Stimulated activated CD4-positive, alpha-beta T cell treated with anti-CD3 and anti-CD28 coated beads, Interleukin-1b, Interleukin-23, amount 100 ng/mL, for 24 hours (primary cell): ENCODE measurements at places on chromosomes 7 and 10.

DNA sequence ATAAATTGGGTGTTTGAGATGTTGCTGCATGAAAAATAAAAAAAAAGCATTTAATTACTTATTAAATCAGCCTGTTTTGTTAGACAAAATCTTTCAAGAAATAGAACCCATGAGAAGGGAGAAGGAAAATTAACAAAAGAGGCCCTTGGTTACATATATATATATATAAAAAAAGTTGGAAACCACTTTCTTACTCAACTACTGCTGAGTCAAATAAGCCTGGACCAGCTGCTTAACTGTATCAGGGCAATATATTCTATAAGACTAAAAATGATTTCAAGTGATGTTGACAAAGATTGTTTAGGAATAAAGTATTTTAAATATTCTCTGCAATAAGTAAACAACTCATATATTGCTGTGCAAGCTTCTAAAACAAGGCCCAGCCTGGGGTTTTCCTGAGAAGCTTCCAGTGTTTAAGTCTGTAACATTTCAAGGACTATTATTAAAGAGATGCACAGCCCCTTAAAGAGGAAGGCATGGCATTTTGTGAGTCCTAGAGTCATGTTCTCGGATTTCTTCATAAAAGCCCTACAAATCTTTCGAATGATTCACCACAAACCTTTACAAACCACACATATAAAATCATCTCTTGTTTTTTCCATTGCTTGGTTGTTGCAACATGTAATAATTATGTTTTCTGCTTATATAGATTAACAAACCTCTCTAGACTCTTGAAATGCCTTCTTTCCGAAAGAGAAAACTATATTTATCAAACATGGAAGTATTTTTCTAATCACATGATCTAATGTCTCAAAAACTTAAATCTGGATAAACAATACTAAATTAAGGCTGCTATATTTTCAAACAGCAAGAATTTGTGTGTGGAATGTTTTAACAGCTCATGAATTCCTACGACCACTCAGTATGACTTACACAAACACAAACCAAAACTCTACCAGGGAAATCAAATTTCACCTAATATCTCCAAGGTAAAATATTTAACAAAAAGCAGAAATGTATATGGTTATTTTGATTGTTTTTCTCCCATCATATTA, 14.3 kb downstream of the JAZF1 start:
- DNase-seq: no peak

GRCh38 chr7:156480671-156481070, 159.9 kb upstream of the RNF32 start:
- DNase-seq: no peak

- no peak for DNase-seq
These were observed 250.4 kb downstream of the WDR11 start for GRCh38 chr10:121101561-121101960.

GRCh38 chr10:69961881-69962745, 90.5 kb upstream of the MACROH2A2 start:
- no peak for DNase-seq

DNA sequence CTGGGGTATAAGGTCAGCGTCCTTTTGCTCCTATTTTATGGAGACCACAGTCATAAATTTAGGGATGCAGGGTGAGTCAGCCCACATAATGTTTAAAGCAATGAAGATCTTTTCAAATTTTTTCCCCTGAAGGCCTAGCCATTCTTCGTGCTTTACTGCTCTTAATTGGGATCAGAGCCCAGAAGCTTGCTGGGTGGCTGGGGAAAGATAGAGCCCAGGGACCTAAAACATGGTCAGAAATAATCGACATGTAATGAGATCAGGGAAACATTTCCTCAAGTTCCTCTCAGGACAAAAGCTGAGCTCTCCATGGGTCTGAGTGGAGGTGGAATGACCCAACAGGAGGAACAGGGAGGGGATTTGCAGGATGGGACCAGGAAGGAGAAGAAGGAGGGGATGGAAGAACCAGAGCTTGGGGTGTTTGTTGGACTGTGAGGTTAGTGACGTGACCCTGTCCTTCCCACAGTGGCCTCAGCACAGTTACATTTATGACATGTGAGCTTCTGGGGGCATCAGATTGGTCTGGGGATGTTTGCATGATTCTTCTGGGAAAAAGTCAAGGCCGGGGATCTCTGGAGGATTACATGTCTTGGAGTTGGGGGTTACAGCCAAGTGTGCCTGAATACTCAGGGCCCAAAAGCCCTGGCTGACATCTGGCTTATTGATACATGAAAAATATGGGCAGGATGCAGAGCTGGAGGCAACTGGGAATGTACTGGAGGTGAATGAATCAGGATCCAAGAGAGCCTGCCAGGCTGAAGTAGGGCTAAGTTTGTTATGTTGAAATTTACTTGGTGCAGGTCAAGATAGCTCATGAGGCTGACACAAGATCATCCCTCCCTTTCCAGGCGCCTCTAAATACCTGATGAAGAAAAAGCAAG, 477.9 kb downstream of the RPS24 start:
- DNase-seq: no peak

- no peak for DNase-seq
These were observed 56.4 kb upstream of the GNAI1 start for GRCh38 chr7:80078159-80078731.

- no peak for DNase-seq
These were observed 166.2 kb downstream of the CTTNBP2 start for GRCh38 chr7:117707080-117707479.
